ENCODE measurements at places on chromosomes 6 and 20. TPM values are rescaled to one million over a fixed set of nuclear protein-coding genes. Genes with fewer than 3 reads are reported as not detected.

GRCh38 chr6:167985911-167986595, 11.4 kb upstream of the KIF25 start:
- peak; percentile 69 for DNase-seq

DNA sequence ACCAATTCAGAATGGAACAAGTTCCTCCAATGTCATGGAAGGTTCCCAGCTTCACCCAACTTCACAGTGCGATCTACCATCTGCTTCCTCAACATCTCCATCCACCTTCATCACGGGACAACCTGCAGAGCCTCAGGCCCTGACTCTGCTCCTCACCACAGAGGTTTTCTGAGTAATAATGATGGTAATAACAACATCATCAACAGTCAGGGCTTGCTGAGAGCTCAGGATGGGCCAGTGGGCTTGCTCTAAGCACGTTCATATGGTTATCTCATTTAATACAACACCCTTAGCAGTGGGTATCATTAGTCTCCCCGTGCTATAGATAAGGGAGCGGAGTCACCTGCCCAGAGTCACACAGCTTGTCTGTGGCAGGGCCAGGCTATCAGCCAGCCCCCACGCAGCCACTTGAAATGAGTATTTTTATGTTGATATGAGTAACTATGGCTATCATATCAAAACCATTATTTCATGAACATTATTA, 38.6 kb downstream of the PREX1 start:
- DNase-seq = no peak

NEDD9 gene
- 14.1 TPM for total RNA-seq

- DNase-seq = no peak
Measured at GRCh38 chr6:110620065-110620464, 143.7 kb upstream of the SLC22A16 start.

DNA sequence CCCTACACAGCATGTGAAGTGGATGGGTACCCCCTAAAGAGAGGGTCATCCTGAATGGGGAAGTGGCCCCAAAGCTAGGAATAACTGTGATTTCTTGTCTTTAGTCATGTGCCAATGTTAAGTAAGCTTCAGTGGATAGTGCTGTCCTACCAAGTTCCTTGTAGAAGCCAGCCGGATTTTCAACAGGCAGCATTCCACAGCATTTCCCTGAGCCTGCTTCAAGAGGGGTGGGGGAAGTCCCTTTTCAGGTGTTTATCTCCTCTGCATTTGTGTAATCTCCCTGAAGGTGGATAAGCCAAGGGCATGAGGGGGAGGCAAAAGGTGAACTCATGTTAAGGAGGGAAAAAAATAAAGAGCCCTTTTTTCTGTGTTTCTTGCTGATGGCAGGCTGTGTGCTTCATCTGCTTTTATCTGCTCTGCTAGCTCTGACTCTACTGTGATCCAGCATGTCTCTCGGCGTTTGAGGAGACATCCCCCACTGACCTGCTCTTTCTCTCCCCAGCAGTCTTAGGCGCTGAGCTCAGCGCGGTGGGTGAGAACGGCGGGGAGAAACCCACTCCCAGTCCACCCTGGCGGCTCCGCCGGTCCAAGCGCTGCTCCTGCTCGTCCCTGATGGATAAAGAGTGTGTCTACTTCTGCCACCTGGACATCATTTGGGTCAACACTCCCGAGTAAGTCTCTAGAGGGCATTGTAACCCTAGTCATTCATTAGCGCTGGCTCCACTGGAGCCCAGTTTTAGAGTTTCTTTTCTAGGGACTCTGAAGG, 1.9 kb downstream of the EDN1 start:
- no peak for DNase-seq

GRCh38 chr6:31285486-31285885, 13.6 kb upstream of the HLA-C start:
- no peak for DNase-seq

DNA sequence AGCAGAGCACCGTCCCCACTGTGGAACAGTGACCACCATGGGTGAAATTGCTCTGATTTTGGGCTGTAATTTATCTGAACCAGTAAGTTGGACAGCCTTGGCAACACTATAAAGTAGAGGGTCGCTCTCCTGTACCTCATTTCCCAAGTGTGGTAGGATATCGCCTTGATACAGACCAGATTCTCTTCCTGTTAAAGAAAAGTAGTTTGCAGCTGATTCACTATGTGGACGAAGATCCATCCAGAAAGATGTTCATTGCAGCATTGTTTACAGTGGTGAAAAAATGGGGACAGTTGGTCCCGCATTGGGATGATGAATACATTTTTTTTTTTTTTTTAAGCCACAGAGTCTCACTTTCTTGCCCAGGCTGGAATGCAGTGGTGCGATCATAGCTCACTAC, 74.3 kb downstream of the SLX4IP start:
- no peak for DNase-seq

PCK1 gene
- 0.48 TPM for total RNA-seq

GRCh38 chr20:57996465-57996864, 232.0 kb downstream of the ANKRD60 start:
- DNase-seq = no peak

- DNase-seq = no peak
Measured at GRCh38 chr20:13644010-13644409, 5.3 kb upstream of the TASP1 start.

- no peak for DNase-seq
Measured at GRCh38 chr20:60266177-60266823, 308.1 kb downstream of the CDH26 start.

GRCh38 chr6:14121936-14122344, 4.4 kb downstream of the CD83 start:
- DNase-seq = no peak

GRCh38 chr6:34301408-34301807, 52.6 kb upstream of the SMIM29 start:
- DNase-seq = peak; percentile 79

DNA sequence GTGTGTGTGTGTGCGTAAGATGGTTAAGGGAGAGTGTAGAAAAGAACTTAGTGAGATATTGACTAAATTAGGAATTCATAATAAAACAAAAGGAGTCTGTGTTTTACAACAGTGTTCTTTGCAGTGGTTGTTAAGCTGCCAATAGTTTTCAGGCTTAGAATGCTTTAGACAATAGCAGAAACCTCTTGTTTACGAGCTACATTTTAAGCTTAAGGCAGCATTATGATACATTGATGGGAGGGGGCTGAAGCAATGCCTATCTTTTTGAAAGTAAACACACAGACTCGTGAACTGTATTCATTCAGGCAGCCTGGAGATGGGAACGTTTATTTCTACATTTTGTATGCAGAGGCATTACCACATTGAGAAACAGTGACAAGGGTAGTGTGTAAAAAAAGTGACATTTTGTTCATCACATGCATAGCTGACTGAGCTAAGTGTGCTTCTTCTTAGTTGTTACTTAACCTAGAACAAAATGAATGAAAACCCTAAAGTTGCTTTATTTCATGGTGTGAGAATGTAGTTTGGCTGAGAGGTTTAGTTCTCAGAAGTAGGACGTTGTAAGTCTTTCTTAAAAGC, 21.2 kb downstream of the CLVS2 start:
- no peak for DNase-seq

DNA sequence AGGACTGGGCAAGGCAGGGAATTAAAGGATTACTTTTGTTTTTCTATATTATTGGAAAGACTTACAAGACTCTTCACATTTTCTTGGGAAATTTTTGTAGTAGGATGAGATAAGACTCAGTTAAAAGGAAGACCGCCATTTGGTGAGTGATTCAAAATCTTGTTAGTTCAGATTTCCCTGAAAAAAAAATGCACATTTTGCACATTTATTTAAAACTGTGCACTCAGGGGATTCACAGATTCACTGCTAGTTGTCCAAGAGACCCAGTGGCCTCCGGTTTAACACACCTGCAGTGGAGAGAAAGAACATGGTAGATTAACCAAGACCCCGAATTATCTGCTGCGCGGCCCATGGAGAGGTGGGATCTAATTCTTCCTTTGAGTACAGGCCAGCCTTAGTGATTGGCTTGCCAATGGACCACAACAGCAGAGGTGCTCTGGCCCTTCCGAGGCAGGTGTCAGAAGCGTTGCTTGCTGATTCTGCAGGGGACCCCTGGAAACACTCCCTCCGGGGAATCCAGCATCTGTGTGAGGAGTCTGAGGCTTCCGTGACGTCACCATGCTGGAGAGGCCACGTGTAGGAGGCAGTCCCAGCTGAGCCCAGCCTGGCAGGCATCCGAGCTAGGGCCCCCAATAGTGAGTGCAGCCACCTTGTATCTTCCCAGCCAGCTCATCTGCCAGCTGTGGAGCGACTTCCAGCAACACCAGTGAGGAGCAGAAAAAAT, 68.9 kb downstream of the ZNF217 start:
- DNase-seq = no peak

- DNase-seq = no peak
Measured at GRCh38 chr6:35475573-35475972, 7.4 kb downstream of the RPL10A start.

DNA sequence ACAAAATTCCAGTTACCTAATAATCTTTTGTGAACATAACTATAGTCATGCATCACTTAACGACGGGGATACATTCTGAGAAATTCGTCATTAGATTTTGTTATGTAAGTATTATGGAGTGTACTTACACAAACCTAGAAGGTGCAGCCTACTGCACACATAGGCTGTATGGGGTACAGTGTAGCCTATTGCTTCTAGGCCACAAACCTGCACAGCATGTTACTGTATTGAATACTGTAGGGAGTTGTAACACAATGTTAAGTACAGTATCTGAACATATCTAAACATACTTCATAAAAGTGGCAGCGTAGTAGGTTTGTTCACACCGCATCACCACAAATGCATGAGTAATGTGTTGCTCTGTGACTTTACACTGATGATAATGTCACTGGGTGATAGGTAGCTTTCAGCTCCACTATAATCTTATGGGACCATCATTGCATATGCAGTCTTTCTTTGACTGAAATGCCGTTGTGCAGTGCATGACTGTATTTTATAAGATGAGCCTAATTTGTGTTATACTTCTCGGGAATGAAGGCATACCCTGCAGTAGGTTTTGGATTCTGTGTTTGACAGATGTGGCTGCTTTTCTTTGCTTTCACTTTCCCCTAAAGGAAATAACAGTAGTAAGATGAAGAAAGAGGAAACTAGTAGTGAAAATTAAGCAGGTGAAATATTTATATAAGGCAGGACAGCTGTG, 365.6 kb downstream of the FARS2 start:
- DNase-seq = no peak

DNA sequence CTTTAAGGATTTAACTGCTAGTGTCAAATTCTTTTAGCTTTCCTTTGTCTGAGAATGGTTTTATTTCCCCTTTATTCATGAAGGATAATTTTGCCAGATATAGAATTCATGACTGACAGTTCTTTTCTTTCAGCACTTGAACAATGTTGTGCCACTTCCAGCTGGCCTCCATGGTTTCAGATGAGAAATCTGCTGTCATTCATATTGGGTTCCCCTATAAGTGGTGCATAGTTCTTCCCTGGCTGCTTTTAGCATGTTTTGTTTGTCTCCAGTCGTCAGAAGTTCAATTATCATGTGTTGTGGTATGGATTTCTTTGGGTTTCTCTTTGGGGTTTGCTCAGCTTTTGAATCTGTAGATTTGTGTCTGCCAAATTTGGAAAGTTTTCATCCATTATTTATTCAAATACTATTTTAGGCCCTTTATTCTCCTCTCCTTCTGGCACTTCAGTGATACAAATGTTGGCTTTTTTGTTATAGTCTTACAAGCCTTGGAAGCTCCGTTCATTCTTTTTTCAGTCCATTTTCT, 76.3 kb upstream of the TGM3 start:
- no peak for DNase-seq

DNAAF9 gene
- total RNA-seq = 29.1 TPM

DNA sequence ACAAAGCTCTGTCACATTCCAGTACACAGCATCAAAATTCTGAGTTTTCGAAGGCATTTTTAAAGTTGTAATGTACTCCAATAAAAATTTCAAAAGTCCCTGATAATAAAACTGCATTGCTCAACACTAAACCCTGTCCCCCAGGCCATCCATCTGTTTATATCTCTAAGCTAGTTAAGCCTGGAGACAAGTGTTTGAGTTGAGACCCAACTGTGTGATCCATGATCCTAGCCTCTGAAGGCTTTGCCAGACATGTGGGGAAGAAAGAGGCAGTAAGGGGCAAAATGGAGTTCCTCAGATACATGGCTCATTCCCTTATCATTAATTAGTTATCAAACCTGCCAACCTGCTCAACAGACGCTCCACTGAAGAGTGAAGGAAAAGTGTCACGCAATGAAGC, 198.4 kb downstream of the ISM1 start:
- no peak for DNase-seq

DNA sequence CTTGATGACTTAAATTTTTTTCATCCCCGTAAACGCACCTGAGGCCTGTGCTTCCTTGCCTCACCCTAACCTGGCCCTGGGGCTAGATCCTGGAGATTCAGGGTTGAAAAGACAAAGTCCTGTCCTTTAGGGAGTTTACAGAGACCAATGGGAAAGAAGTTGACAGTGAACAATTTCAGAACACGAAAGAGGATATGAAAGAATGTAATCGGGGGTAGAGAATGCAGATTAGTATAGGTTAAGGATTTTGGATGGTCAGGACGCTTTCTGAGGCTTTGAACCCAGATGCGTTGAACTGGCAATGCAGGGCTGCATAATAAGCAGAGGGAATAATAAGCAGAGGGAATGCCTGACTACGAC, 1.7 kb upstream of the FBXO5 start:
- no peak for DNase-seq

- no peak for DNase-seq
Measured at GRCh38 chr6:116971959-116972358, 94.9 kb downstream of the RFX6 start.

DNA sequence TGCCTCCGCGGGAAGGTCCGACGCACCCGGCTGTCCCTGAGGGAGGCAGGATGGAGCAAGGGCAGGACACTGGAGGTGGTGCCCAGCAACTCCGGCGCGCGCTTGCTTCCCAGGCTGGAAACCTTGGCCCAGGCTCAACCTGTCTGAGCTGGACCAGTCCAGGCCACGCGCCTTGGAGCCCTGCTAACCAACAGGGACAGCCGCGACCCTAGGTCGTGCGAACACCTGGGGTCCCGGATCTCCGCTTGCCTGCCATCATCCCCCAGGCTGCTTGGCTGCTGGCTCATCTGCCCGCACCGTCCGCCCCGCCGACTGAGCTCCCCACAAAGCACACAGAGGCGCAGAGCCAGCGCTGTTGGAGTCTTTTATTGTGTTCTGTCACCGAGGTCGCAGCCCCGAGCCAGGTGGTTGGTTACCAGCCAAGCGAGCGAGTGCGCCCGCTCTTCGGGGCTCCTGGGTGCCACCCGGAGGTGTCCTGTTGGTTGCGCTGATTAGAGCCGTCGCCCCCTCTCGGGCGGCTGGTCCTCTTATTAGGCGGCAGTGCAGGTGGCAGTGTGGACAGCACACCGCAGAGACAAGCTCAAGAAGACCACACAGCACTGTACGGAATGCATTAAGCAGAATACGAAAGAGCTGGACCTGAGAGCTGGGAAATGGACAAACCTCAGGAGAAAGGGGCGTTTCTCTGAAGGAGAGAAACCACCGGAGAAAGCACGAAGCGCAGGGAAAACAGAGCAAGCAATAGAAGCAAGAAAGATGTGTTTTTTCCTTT, 3.8 kb downstream of the COL12A1 start:
- DNase-seq = no peak

GRCh38 chr20:61861054-61861841, 204.4 kb downstream of the TAF4 start:
- DNase-seq = no peak

- DNase-seq = peak; percentile 26
Measured at GRCh38 chr20:49868964-49869363, 46.4 kb downstream of the SPATA2 start.

- no peak for DNase-seq
Measured at GRCh38 chr6:134508862-134509498, 191.1 kb upstream of the SGK1 start.
